Spinal cord (tissue), 10 donors: ENCODE measurements at places on chromosomes 7 and 10. TPM values are rescaled to one million over a fixed set of nuclear protein-coding genes. Genes with fewer than 3 reads are reported as not detected.

The GLI3 gene
- 11.3 TPM for total RNA-seq

The ITGB8 gene
- 193 TPM for total RNA-seq

DNA sequence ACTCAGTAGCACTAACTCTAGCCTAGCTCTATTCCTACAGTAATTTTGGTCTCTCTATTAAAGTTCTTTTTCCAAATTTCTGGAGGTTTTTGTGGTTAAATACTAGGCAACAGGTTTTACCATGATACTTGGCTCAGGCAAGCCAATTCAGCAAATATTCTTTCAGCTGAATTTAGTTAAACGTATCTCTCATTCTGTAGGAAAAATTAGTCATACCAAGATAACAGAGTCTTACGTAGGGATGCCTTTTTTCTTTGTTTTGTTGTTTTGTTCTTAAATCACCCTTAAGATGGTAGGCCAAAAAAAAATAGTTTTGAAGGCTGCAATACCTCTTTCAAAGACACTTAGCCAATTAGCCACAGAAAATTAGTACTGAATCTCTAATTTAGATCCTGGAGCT lies 180.5 kb downstream of the MAGI2 start:
- no peak overlapping the region for H3K4me3 ChIP-seq
- DNase-seq: no peak
- H3K27ac ChIP-seq: no peak overlapping the region

DNA sequence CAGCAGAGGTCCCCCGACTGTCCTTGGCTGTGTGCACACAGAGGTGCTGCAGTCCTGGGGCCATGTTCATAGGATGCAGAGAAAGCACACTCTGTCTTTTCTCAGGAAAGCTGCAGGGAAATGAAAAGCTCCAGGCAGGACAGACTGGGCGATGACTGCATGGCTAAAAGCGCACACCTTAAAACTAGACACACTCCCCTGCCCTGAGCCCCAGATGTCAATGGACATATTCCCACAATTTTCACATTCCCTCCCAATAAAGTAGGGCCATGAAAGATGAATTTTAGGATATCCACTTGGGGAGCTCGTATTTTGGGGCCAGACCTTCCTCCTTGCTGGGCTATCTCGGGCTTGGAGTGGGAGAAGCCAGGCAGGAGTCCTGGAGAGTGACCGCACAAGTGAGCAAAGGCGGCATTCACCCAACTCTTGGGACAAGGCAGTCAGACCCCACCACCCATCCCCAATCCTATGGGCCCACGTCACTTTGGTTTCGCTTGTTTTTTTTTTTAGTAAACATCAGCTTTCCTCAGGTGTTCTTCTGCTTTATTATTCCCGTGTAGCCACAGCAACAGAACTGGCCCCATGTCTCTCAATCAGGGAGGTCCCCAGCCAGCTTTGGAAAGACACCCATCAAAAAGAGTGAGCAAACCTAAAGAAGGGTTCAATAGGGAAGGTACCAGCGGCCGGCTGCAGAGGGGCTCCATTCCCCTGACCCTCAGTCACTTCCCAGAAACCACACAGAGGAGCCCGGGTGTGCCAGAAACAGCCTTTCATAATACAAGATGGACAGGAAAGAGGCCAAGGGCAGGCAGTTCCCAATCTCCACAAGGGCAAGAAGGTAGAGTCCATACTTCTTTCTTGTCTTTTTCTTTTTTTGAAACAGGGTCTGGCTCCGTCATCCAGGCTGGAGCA lies 12.7 kb downstream of the GPRIN2 start:
- no peak overlapping the region for H3K27ac ChIP-seq
- H3K36me3 ChIP-seq: no peaks in the 10 kb centered on the region
- no peak overlapping the region for H3K4me3 ChIP-seq
- DNase-seq: no peak
- H3K4me1 ChIP-seq: peaks cover 18% of the 10 kb centered on the region

GRCh38 chr7:28980451-28981160 lies 22.5 kb upstream of the TRIL start:
- H3K36me3 ChIP-seq: no peaks in the 10 kb centered on the region
- H3K27me3 ChIP-seq: no peaks in the 10 kb centered on the region
- H3K4me3 ChIP-seq: no peak overlapping the region
- H3K27ac ChIP-seq: peak overlapping the region; percentile 67
- no peak for DNase-seq

DNA sequence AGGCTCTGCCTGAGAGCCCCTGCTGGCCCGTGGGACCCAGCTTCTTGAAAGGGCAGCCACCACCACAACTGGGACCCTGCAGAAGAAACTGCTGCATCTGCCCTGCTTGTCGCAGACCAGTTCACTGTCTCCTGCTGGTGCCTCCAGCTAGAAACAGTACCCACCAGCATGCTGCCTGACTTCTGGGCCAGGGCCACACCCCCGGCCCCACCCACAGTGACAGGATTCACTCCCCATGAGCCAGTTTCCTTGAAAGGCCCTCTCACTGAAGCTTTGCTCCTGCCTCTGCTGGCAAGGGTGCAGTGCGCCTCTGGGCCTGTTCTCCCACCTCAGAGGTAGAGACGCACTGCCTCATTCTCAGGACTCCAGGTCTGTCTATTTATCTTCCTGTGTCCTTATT lies 32.4 kb downstream of the ANXA11 start:
- H3K27ac ChIP-seq: no peak overlapping the region
- no peak for DNase-seq
- no peaks in the 10 kb centered on the region for H3K36me3 ChIP-seq

GRCh38 chr7:158601090-158601489 lies 13.5 kb upstream of the PTPRN2 start:
- no peaks in the 10 kb centered on the region for H3K4me1 ChIP-seq
- no peaks in the 10 kb centered on the region for H3K27me3 ChIP-seq

DNA sequence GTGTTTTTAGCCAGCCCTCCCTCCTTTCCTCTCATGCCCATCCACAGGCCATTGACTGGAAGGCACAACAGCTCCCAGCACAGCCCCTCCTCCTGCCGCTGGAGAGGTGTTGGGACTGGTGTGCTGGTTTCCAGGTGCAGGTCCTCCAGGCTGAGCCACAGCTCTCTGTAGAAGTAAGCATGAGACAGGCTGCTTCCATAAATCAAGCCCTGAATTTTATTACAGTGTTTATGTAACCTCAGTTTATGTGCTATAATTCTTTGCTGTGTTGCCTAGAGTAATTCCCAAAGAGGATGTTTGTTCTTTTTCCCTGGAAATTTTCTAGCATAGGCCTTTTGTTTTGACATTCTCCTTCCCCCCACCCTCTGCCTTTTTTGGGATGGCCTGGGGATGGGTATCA lies 445.8 kb downstream of the AUTS2 start:
- no peaks in the 10 kb centered on the region for H3K27me3 ChIP-seq
- peaks cover 5% of the 10 kb centered on the region for H3K4me1 ChIP-seq

DNA sequence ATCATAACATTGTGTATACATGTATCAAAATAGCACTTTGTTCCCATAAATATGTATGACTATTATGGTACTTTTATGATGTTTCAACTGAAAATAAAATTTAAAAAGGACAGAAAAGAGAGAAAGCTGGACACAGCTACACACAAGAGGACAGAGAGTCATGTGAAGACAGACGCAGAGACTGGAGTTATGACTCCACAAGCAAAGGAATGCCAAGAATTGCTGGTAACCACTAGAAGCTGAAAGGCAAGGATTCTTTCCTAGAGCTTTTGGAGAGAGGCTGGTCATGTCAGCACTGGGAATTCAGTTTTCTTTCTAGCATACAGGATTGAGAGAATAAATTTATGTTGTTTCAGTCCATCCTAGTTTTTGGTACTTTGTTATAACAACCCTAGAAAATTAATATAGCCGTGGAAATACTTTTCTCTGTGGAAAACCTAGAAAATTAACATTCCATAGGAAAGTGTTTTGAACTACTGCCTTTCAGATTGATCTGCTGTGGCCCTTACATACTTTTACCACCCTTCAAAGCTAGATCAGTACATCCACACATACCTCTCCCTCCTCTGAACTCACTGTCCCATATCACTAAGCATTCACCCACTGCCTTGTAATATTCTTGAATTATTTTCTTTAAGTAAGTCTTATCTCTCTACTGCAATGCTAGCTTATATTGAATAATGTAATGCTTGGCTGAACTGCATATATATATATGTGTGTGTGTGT lies 575.3 kb downstream of the IPMK start:
- H3K36me3 ChIP-seq: no peaks in the 10 kb centered on the region
- no peak overlapping the region for H3K27ac ChIP-seq
- no peak overlapping the region for H3K4me3 ChIP-seq
- H3K27me3 ChIP-seq: no peaks in the 10 kb centered on the region
